ENCODE measurements at places on chromosomes 1 and 21.
A peak's percentile ranks its signal among the peaks of the same experiment; 100 is the strongest.

DNA sequence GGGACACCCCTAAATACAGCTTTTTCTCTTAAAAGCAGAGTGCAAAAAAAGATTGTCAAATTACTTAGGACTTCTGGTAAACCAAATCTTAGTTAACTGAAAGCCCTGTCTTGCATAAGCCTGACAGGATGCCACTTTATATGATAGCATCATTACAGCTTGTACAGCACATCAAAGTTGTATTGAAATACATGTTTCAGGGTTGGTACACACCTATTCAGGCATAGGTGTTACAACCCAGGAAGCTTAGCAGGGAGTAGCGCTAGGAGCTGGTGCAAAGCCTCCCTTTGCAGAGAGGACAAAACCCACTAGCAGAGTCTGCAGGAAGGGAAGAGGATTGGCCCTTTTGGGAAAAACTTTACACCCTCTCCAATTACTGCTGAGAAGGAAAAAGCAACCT lies 258.9 kb upstream of the SGIP1 start:
- DNase-seq: no peak

- no peak for DNase-seq
Measured at GRCh38 chr1:84202126-84202525, 58.1 kb downstream of the PRKACB start.

DNA sequence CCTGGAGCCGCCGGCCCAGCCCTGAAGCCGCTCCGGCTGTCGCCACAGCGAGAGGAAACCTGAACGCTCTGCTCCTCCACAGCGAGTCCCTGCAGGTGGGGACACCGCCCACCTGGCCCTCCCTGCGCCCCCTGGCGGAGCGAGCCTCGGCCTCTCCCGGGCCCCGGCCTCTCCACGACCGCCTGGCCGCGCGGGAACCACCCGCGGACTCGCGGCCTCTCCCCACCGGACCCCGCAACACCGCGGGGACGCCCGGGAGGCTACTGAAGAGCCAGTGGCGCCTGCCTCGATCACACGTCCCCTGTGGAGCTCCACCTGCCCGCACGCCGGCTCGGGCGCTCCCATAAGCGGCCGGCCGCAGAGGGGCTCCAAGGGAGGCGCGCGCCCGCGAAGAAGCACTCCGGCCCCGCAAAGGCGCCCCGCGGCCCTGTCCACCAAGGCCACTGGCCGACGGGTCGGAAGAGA lies 109.6 kb downstream of the KCNN3 start:
- peak; percentile 72 for DNase-seq

GRCh38 chr1:186183219-186183618 lies 191.8 kb downstream of the TPR start:
- no peak for DNase-seq

- DNase-seq: no peak
Measured at GRCh38 chr21:39952265-39952664, 85.0 kb downstream of the PCP4 start.

DNA sequence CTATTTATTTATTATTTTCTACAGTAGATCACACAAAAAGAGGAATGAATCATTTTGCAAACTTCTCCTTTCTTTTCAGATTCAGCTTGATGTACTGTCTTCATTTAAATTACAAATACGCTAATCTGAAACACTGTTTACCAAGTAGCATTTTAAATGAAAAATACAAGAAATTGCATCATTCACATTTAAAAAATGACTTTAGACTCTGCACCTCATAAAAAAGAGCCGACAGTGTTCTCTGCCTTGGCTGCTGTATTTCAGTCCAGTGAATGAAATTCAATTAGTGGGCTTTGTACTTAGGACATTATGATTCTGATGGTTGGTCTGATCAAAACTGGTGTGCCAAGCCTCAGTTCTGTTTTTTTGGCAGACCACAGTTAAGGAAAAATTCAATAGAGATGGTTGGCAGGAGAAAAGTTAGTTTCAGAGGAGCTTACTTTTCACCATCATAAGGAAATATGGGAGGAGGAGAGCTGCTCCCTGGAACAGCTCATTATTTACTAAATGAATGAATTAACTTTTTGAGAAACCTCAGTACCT lies 222.4 kb upstream of the ESRRG start:
- DNase-seq: no peak

DNA sequence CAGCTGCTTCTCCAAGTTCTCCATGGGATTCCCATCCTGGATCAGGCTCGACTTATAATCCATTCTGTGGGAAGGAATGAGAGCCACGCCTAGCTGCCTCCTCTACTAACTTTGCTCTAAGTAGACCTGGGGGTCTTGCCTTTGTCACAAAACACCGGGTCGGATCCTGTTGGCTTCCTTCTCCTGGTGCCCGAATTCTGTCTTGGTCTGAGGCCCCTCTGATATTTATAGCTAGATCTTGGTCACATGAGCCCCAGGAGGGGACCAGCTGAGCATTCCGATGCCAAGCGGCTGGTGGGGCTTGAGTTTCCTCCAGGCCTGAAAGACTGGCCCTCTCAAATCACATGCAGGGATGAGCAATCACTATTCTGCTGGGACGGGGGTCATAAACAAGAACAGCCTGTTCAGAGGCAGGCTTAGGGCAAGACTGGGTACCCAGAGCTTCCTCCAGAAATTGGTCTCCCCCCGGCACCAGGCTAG lies at the start of gene TRIM63:
TSS of gene TRIM63 (minus strand) at position 199 of the 480 bp plus-strand sequence. CDS start at position 63, 136 bp downstream.
- DNase-seq: no peak

- DNase-seq: no peak
Measured at GRCh38 chr1:6447818-6448748, 17.9 kb downstream of the TNFRSF25 start.

DNA sequence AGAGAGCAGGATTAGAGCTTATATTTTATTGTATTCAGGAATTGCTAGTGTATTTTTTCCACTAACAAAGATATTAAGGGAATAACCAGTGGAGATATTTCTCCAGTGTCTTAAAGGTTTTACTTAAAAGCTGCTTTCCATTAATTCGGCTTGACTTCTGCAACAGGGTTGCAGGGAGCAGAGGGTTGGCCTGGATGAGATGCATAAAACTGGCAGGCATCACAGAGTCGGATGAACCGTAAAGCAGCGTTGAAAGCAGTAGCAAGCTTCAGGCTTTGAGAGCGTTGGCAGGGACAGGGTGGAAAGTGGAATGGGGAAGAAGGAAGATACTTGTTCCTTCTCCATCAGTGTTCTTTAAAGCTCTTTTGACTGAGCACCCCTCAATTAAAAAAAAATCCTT lies 237.2 kb downstream of the LMO4 start:
- DNase-seq: no peak

DNA sequence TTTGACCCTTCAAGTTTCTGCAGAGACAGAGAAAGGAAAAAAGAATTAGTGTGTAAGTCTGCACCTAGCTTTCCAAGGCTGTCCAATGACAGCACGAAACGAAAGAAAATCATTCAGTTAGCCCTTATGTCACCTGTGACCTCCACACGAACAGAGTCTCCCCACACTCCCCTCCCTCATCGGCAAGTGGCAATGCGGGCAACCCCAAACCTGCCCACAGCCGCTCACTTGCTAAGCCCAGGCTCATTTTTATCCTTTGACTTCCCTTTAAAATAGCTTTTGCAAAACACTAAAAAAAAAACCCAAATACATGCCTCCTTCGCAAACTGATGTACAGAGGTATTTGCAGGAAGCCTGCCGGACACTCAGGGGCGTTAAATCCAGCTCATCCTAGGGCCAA lies 10.3 kb downstream of the RCC2 start:
- DNase-seq: no peak

DNA sequence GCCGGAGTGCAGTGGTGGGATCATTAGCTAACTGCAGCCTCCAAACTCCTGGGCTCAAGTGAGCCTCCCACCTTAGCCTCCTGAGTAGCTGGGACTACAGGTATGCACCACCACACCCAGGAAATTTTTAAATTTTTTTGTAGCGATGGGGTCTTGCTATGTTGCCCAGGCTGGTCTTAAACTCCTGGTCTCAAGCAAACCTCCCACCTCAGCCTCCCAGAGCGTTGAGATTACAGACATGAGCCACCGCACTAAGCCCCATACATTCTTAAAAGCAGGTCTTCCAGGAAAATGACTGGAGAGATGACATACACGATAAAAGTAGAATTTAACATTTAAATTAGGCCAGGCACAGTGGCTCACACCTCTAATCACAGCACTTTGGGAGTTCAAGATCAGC lies 13.4 kb downstream of the MTFR1L start:
- no peak for DNase-seq

GRCh38 chr1:56147459-56147858 lies 431.9 kb downstream of the PLPP3 start:
- DNase-seq: no peak

DNA sequence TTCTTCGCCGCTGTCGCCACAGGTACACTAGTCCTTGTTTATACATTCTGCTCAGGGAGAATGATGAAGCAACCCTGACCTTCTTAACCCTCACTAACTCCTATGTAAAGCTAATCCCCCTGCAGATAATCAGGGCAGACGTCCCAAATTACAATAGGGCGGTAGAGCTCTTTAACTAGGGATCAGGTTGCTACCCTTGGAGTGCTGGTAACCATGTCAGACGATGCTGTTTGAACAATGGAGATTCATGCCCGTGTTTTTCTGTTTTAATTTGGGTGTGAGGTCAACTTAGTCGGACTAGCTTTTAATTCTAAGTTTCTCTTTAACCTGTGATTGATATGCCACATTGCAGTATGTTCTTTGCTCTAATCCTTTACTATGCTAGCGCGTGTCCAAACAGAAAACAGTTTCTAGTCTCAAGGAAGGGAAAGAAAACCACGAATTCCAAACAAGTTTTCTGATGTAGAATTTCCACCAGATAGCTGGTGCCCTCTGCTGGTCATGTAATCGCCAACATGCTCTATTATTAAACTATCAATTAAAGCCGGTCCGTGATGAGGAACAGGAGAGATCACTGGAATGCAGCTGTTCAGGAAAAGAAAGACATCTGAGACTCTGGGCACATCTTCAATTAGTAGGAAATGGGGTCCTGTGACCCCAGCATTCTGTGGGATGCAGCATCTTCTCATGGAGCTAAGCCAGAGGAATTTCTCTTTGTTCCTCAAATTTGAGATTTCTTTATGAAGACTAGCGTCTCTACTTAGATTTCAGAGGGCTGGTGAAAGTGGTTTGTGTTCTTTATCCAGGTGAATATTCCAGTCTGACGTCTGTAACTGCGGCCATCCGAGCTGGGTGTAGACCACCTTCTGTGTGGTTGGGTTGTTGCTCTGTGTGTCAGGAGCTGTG lies 18.3 kb upstream of the VAMP3 start:
- peak; percentile 7 for DNase-seq

GRCh38 chr1:220768126-220768601 lies 18.5 kb upstream of the MTARC1 start:
- DNase-seq: no peak

Measured in stimulated activated CD8-positive, alpha-beta memory T cell treated with anti-CD3 and anti-CD28 coated beads, Interleukin-7, amount 100 ng/mL, for 4 hours (primary cell).